ENCODE measurements at places on chromosomes 7 and 10.

DNA sequence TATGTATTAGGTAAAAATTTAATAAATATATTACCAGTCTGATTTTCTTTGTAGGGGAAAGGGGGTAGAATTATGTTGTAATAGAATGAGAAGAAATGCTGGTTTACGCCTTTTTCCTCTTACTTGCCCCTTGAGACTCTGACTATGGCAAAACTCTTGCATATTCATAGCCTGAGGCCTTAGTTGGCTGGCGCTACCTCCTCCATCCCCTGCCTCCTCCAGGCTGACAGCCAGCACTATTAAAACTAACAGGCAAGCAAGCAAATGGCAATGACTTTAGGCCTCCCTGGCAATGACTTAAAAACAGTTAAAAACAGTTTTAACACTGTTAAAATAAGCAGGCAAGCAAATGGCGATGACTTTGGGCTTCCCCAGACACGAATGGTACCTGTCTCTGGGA, 14.4 kb downstream of the PKD2L1 start:
- H3K4me3 ChIP-seq, result no peak overlapping the region
- no peak overlapping the region for H3K27ac ChIP-seq
- H3K4me1 ChIP-seq, result no peaks in the 10 kb centered on the region
- H3K36me3 ChIP-seq, result no peaks in the 10 kb centered on the region

GRCh38 chr10:129319934-129320333, 147.1 kb upstream of the MGMT start:
- H3K4me3 ChIP-seq, result no peak overlapping the region
- no peaks in the 10 kb centered on the region for H3K36me3 ChIP-seq
- H3K27me3 ChIP-seq, result no peaks in the 10 kb centered on the region
- DNase-seq, result no peak
- no peak overlapping the region for H3K27ac ChIP-seq
- H3K4me1 ChIP-seq, result no peaks in the 10 kb centered on the region

DNA sequence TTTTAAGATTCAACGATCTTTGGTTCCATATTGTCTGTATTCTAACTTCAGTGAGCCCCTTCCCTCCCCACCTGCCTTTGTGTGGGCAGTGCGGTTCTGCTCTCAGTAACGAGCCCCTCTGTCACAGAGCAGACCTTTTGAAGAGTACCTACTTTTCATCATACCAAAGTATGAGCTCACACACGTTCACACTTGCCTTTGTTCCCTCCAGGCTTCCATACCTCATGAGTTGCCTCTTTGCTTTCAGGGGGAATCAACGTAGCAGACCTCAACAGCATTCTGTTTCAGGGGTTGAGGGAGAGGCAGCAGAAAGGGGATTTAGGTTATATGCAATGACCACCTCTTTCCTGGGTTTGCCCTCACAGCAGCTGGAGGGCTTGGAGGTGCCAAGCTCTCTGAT, 211.4 kb upstream of the MDFIC start:
- no peaks in the 10 kb centered on the region for H3K36me3 ChIP-seq
- DNase-seq, result no peak
- no peak overlapping the region for H3K4me3 ChIP-seq
- H3K27me3 ChIP-seq, result no peaks in the 10 kb centered on the region
- peaks cover 2% of the 10 kb centered on the region for H3K4me1 ChIP-seq

- H3K4me3 ChIP-seq, result no peak overlapping the region
- no peak overlapping the region for H3K27ac ChIP-seq
- no peaks in the 10 kb centered on the region for H3K27me3 ChIP-seq
- DNase-seq, result no peak
These were observed 8.6 kb downstream of the TRIM56 start for GRCh38 chr7:101093906-101094305.

GRCh38 chr10:4183761-4184261, 398.8 kb upstream of the KLF6 start:
- no peaks in the 10 kb centered on the region for H3K36me3 ChIP-seq
- H3K4me1 ChIP-seq, result no peaks in the 10 kb centered on the region
- no peak for DNase-seq
- H3K4me3 ChIP-seq, result no peak overlapping the region

DNA sequence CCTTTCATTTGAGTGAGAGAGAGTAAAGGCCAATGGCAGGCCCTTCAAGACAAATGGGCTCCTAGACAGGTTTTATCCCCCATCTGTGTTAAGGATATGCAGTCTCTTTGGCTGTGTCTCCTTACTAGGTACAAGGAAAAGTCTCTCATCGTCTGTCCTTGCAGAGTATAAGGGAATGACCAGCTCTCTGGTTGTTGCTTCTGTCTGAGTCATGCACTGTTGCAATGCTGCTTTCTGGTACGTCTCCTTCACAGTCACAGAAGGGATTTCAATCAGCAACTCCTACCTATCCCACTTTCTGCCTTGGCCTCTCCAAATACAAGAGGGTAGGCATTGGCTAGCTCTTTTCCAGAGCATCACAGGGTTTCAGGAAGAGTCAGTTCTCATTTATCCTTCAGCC, 48.1 kb downstream of the CTTNBP2 start:
- no peak for DNase-seq
- H3K27me3 ChIP-seq, result no peaks in the 10 kb centered on the region
- H3K36me3 ChIP-seq, result no peaks in the 10 kb centered on the region
- H3K27ac ChIP-seq, result no peak overlapping the region
- H3K4me1 ChIP-seq, result peaks cover 6% of the 10 kb centered on the region
- H3K4me3 ChIP-seq, result no peak overlapping the region

DNA sequence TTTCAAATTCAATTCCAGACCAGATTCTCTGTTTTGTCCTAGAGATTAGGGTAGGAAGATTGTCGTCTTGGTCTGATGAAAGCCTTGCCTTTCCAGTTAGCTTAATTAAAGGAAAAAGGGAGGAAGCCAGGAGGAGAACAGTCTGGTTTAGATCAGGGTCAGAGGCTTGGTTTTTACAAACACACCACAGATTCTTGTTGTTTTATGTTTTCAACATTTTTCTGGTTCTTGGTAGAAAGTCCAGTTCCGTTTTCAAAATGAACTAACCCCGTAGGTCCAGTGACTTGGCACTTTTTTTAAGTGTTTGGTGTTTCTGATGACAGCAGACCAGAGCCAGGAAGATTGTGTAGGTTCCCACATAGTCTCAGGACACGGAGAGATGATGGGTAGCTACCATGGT, 167.1 kb upstream of the INHBA start:
- H3K27me3 ChIP-seq, result no peaks in the 10 kb centered on the region
- H3K36me3 ChIP-seq, result no peaks in the 10 kb centered on the region
- no peaks in the 10 kb centered on the region for H3K4me1 ChIP-seq
- DNase-seq, result no peak

DNA sequence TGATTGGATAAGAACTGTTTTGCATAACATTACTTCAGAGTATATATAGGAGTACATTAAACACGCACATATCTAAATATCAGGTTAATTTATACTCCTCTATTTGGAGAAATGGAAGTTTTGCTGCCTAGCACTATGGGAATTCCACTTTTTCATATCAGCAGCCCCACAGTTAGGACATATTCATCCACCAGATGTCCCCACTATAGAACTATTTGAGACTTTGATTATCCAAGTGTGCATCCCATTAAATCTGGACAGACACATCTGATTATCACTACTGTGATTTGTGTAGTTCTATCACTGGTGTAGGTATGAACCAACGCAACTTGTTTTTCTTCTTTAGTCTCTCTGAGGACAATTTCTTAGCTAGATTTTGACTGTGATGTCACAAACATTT, 345.7 kb downstream of the THSD7A start:
- no peak overlapping the region for H3K4me3 ChIP-seq
- no peak for DNase-seq
- H3K4me1 ChIP-seq, result no peaks in the 10 kb centered on the region
- no peak overlapping the region for H3K27ac ChIP-seq
- H3K36me3 ChIP-seq, result no peaks in the 10 kb centered on the region

- no peaks in the 10 kb centered on the region for H3K36me3 ChIP-seq
- H3K4me3 ChIP-seq, result no peak overlapping the region
- H3K27me3 ChIP-seq, result no peaks in the 10 kb centered on the region
These were observed 30.2 kb upstream of the ABCB4 start for GRCh38 chr7:87505557-87506245.

- H3K4me3 ChIP-seq, result no peak overlapping the region
- DNase-seq, result no peak
- no peaks in the 10 kb centered on the region for H3K27me3 ChIP-seq
- H3K36me3 ChIP-seq, result no peaks in the 10 kb centered on the region
These were observed 88.9 kb downstream of the CTTNBP2 start for GRCh38 chr7:117784315-117784714.

GRCh38 chr7:149762610-149763009, 10.8 kb downstream of the ZNF467 start:
- H3K4me3 ChIP-seq, result no peak overlapping the region
- H3K27ac ChIP-seq, result no peak overlapping the region
- peaks cover 78% of the 10 kb centered on the region for H3K27me3 ChIP-seq
- no peaks in the 10 kb centered on the region for H3K36me3 ChIP-seq
- H3K4me1 ChIP-seq, result peaks cover 13% of the 10 kb centered on the region
- DNase-seq, result no peak

GRCh38 chr7:30880125-30880720, 31.4 kb upstream of the AQP1 start:
- H3K27ac ChIP-seq, result no peak overlapping the region
- no peaks in the 10 kb centered on the region for H3K4me1 ChIP-seq
- H3K27me3 ChIP-seq, result no peaks in the 10 kb centered on the region
- no peaks in the 10 kb centered on the region for H3K36me3 ChIP-seq

- H3K27me3 ChIP-seq, result no peaks in the 10 kb centered on the region
- no peak for DNase-seq
- no peak overlapping the region for H3K4me3 ChIP-seq
- no peak overlapping the region for H3K27ac ChIP-seq
- no peaks in the 10 kb centered on the region for H3K36me3 ChIP-seq
These were observed 6.5 kb downstream of the NACAD start for GRCh38 chr7:45082031-45082830.

DNA sequence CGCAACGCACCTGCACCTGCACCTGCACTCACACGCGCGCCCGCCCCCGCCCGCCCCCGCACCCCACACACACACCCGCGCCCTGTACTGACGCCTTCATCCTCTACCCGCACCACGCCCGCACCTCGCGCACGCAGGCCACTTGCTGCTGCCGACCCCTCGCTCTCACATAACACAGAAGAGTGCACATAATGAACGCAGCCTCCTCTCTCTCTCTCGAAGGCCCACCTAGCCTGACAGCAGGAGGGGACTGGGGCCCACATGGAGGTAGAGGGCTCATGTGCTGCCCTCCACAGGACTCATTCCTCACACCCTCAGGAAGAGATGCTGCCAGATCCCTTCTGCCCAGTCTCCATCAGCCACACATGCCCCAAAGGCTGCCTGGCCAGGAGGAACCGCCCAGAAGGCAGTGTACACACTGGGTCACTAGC, 432 bp upstream of the CAMK2B start:
- no peak overlapping the region for H3K27ac ChIP-seq
- H3K4me1 ChIP-seq, result no peaks in the 10 kb centered on the region
- DNase-seq, result no peak
- H3K27me3 ChIP-seq, result peaks cover 37% of the 10 kb centered on the region
- no peak overlapping the region for H3K4me3 ChIP-seq

- peak within 1 kb of the TSS; percentile 92 for H3K4me3 ChIP-seq
- DNase-seq, result peak; percentile 91
- peak within 1 kb of the TSS; percentile 20 for H3K27ac ChIP-seq
These were observed at the start of gene MINPP1 for GRCh38 chr10:87504640-87505365. MINPP1 (plus strand) TSS chr10:87504893; CDS start chr10:87504916, 23 bp downstream.

GRCh38 chr7:69450456-69450855, 147.8 kb upstream of the AUTS2 start:
- H3K27ac ChIP-seq, result no peak overlapping the region
- no peak for DNase-seq
- no peaks in the 10 kb centered on the region for H3K4me1 ChIP-seq

- no peaks in the 10 kb centered on the region for H3K27me3 ChIP-seq
- no peak for DNase-seq
- H3K4me1 ChIP-seq, result 0 out of 2 replicates have a peak, but pooled peaks cover 3% of the 10 kb centered on the region
- H3K36me3 ChIP-seq, result no peaks in the 10 kb centered on the region
These were observed 18.6 kb downstream of the AGMO start for GRCh38 chr7:15543256-15543655.

DNA sequence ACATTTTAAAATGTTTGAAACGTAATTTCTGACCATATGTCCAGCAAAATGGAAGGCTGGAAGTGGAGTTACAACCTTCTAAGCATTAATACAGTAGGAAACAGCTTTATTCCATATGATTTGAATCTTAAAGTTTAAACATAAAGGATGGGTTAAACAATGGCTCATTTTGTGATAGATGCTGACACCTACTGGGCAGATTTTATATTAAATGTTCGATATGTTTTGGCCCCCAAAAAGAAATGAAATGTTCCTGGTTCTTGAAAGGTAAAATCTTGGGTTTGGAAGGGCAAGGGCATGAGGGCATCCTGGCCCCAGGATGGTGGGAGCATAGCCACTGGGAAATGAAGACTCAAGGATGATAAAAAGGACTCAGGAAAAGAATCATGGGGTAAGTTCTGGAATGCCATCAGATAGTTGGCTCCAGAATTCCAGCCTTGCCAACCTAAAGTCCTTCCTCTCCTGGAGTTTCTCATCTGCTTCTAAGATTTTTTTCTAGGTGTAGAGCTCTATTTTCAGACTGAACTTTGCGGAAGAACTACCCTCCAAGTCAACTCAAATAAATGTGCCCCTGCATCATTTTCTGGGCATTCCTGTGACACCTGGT, 34.6 kb upstream of the SLC35G1 start:
- no peak overlapping the region for H3K27ac ChIP-seq
- no peaks in the 10 kb centered on the region for H3K4me1 ChIP-seq
- H3K36me3 ChIP-seq, result no peaks in the 10 kb centered on the region
- no peak overlapping the region for H3K4me3 ChIP-seq
- no peak for DNase-seq

All from H1 (cell line).